ENCODE measurements at places on chromosomes 11 and 22. TPM values are rescaled to one million over a fixed set of nuclear protein-coding genes. Genes with fewer than 3 reads are reported as not detected.
A peak's percentile ranks its signal among the peaks of the same experiment; 100 is the strongest.

DNA sequence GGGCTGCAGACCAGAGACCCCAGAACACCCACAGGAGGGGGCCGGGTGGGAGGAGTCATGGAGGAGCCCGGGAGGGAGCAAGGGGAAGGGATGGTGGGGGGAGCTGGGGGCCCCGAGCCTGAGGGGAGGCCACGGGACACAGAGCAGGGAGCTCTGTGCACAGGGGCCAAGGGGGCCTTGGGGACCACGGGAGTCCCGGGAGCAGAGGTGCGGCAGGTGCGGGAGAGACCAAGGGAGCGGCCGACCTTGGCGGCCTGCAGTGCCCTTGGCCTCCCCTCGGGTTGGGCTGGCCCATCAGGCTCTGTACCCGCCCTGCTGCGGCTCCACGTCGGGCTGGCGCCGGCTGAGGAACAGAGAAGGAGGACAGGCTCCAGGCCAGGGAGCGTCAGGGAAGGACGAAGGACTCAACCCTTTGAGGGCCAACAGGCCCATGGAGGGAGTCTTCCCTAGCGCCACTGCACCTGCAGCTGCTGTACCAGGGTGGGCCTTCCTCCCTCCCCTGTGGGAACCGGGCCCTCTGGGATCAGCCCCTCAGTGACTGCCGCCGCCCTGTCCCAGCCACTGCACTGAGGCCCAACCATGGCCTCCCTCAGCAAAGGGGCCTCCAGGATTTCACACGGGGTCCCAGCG, 17.8 kb upstream of the BRSK2 start:
- H3K4me3 ChIP-seq: no peak overlapping the region
- H3K36me3 ChIP-seq: no peaks in the 10 kb centered on the region
- no peaks in the 10 kb centered on the region for H3K27me3 ChIP-seq
- no peak overlapping the region for H3K27ac ChIP-seq
- no peak for DNase-seq

DNA sequence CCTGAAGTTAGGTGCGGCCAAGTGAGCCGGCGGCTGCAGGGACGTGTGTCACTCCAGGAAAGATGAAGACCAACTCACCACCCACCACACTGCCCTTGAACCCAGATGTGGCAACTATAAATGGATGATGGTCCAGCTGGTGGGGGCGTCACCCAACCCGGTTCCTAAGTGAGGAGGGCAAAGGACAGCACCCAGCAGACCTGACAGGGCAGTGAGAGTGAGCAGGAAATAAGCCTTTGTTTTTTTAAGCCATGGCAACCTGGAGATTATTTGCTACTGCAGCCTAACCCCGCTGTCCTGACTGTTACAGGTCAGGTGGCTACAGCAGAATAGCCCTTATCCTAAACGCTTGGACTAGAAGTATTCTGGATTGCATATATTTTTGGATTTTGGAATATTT, 228.9 kb downstream of the CTTN start:
- no peak overlapping the region for H3K4me3 ChIP-seq
- no peak for DNase-seq
- no peaks in the 10 kb centered on the region for H3K36me3 ChIP-seq
- H3K4me1 ChIP-seq: no peaks in the 10 kb centered on the region
- no peaks in the 10 kb centered on the region for H3K27me3 ChIP-seq

GRCh38 chr11:8099291-8099899, 18.4 kb downstream of the TUB start:
- no peaks in the 10 kb centered on the region for H3K36me3 ChIP-seq
- DNase-seq: peak; percentile 90
- H3K27ac ChIP-seq: no peak overlapping the region
- no peak overlapping the region for H3K4me3 ChIP-seq

DNA sequence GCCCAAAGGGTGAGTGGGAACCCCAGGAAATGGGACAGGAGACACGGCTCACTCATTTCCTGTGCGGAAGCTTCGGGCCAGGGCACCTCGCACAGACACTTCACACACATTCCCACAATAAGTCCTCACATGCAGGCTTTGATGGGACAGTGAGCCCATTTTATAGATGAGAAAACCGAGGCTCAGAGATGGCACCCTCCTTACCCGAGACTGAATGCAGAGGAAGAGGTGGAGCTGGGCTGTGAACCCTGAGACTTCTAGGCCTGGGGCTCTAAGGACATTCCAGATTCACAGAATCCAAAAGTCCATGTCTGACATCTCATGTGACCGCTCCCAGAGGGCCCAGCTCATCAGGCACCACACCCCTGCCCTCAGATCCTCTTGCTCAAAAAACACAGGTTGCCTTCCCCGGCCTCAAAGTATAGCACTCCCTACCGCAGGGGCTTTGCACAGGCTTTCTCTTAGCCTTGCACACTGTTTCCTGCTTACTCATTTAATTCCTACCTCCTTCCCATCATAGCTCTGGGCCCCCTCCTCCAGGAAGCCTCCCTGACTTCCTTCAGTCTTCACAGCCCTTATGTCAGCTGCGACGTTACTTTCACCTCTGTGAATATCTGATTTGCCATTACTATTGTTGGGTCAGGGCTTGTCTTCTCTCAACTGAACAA, 57.1 kb upstream of the TCF20 start:
- no peaks in the 10 kb centered on the region for H3K4me1 ChIP-seq
- no peaks in the 10 kb centered on the region for H3K36me3 ChIP-seq
- no peak for DNase-seq
- H3K27me3 ChIP-seq: no peaks in the 10 kb centered on the region
- no peak overlapping the region for H3K4me3 ChIP-seq

GRCh38 chr11:81744336-81745116, 989.1 kb downstream of the FAM181B start:
- no peak overlapping the region for H3K4me3 ChIP-seq
- no peak for DNase-seq

GRCh38 chr11:94201004-94201465, 72.4 kb downstream of the PANX1 start:
- no peak overlapping the region for H3K4me3 ChIP-seq
- H3K4me1 ChIP-seq: no peaks in the 10 kb centered on the region
- no peaks in the 10 kb centered on the region for H3K36me3 ChIP-seq
- no peak for DNase-seq
- H3K27ac ChIP-seq: no peak overlapping the region

Gene BAIAP2L2
- 0.48 TPM for total RNA-seq

Gene GALNT18
- 37.3 TPM for total RNA-seq

Gene PAMR1
- total RNA-seq: 3.1 TPM

- no peaks in the 10 kb centered on the region for H3K27me3 ChIP-seq
- H3K27ac ChIP-seq: no peak overlapping the region
- no peak for DNase-seq
- no peaks in the 10 kb centered on the region for H3K36me3 ChIP-seq
- H3K4me1 ChIP-seq: no peaks in the 10 kb centered on the region
Observed at GRCh38 chr11:61067782-61068446, 34.4 kb upstream of the CD5 start.

DNA sequence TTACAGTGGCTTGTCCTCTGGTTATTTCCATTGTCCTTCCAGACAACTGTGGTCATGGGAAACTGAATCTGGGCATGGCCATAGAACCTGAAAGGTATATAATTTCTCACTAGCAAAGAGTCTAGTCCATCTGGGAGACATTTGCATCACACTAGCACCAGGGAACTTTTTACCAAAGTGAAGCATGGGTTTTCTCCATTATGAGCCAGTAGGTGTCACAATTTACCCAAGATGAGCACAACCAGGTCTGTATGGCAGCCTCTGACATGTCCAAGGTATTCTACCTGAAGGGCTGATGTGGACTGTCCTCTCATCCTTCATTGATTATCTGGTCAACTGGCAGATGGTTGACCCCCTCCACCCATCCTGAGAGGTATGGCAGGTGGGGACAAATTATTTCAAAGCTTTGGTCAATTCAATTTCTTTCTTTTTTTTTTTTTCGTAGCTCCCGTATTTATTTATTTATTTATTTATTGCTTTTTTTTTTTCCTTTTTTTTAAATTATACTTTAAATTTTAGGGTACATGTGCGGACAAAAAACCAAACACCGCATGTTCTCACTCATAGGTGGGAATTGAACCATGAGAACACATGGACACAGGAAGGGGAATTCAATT, 425.9 kb downstream of the TMEM135 start:
- no peaks in the 10 kb centered on the region for H3K27me3 ChIP-seq
- DNase-seq: no peak
- no peaks in the 10 kb centered on the region for H3K36me3 ChIP-seq
- no peaks in the 10 kb centered on the region for H3K4me1 ChIP-seq

Gene INS
- total RNA-seq: 2.1 TPM

- no peaks in the 10 kb centered on the region for H3K4me1 ChIP-seq
- no peak overlapping the region for H3K4me3 ChIP-seq
- H3K36me3 ChIP-seq: no peaks in the 10 kb centered on the region
- H3K27ac ChIP-seq: no peak overlapping the region
- no peak for DNase-seq
Observed at GRCh38 chr11:82494988-82495432, 238.7 kb downstream of the FAM181B start.

DNA sequence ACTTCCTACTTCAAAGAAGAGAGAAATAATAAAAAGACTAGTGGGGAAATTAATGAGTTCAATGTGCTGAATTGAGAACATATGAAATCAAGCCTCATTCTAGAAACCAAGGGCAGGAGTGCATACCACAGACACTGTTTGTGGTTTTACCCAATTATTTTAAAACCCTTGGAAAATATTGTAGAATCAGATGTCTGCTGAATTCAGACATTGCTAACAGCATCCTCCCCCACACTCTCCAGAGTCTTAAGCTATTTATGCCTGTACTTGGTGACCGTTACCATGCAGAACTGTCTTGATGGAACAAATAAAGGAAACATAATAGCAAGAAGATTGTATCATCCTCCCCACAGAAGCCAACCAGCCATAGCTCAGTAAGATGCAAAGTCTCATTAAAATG, 850.1 kb downstream of the NTM start:
- H3K36me3 ChIP-seq: no peaks in the 10 kb centered on the region
- H3K27me3 ChIP-seq: no peaks in the 10 kb centered on the region
- DNase-seq: no peak
- no peak overlapping the region for H3K4me3 ChIP-seq

DNA sequence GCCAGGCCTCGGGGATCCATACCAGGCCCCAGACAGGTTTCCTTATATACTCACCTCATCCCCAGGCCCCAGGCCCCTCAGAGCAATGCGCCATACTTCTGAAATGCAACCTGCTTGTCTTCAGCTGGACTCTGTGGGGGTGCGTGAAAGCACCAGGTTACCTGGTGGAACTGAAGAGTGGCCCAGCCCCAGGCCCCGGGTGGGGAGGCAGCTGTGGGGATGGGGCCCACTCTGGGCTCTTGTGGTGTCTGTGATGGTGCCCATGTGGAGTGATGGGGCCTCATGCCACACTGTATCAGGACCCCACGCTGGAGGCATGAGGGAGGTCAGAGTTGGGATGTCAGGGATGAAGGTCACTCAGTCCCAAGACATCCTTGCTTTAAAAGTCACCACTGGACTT, 999.0 kb downstream of the BRD1 start:
- H3K27me3 ChIP-seq: no peaks in the 10 kb centered on the region
- no peak for DNase-seq
- H3K36me3 ChIP-seq: no peaks in the 10 kb centered on the region
- no peak overlapping the region for H3K4me3 ChIP-seq
- no peak overlapping the region for H3K27ac ChIP-seq

Gene HOATZ
- total RNA-seq: not detected

Gene TPBGL
- total RNA-seq: 0.36 TPM

Gene ARHGAP42
- 15.8 TPM for total RNA-seq

GRCh38 chr11:5197536-5197935, 2.9 kb downstream of the OR51V1 start:
- no peak overlapping the region for H3K27ac ChIP-seq
- H3K4me1 ChIP-seq: no peaks in the 10 kb centered on the region
- no peak overlapping the region for H3K4me3 ChIP-seq
- DNase-seq: no peak
- H3K36me3 ChIP-seq: no peaks in the 10 kb centered on the region
- H3K27me3 ChIP-seq: no peaks in the 10 kb centered on the region

Gene OR52E8
- total RNA-seq: not detected

DNA sequence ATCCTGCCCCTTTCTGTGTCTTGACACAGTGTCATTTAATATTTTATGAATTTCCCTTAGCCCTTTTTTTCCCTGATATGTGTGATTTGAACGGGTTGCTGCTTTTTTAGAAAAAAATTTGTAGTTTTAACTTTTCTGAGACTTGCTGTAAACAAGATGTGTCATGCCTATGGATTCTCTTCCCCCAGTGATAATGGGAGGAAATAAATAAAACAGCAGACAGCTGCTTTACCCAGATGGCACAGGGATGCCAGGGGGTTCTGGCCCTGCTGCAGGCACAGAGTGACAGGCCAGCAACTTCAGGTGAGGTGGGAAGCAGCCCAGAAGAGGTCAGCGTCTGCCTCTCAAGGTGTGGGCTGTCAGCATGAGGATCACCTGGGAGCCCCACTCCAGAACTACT, 266.9 kb downstream of the KIRREL3 start:
- H3K27ac ChIP-seq: no peak overlapping the region
- no peak overlapping the region for H3K4me3 ChIP-seq
- DNase-seq: no peak
- no peaks in the 10 kb centered on the region for H3K4me1 ChIP-seq
- no peaks in the 10 kb centered on the region for H3K27me3 ChIP-seq
- H3K36me3 ChIP-seq: no peaks in the 10 kb centered on the region

- H3K36me3 ChIP-seq: no peaks in the 10 kb centered on the region
- no peak overlapping the region for H3K27ac ChIP-seq
- no peaks in the 10 kb centered on the region for H3K27me3 ChIP-seq
- no peak overlapping the region for H3K4me3 ChIP-seq
- DNase-seq: no peak
Observed at GRCh38 chr11:121524233-121524631, 71.5 kb upstream of the SORL1-AS1 start.

GRCh38 chr11:45155627-45156180, 9.3 kb downstream of the PRDM11 start:
- no peak for DNase-seq
- no peaks in the 10 kb centered on the region for H3K27me3 ChIP-seq
- H3K4me3 ChIP-seq: no peak overlapping the region
- no peak overlapping the region for H3K27ac ChIP-seq
- no peaks in the 10 kb centered on the region for H3K4me1 ChIP-seq

Gene FAM180B
- total RNA-seq: 4.8 TPM

Gene ELMOD1
- total RNA-seq: 0.32 TPM

Gene OR52A1
- not detected for total RNA-seq

Gene OR52I1
- not detected for total RNA-seq

- no peak overlapping the region for H3K27ac ChIP-seq
- no peaks in the 10 kb centered on the region for H3K36me3 ChIP-seq
- DNase-seq: no peak
- no peak overlapping the region for H3K4me3 ChIP-seq
- no peaks in the 10 kb centered on the region for H3K27me3 ChIP-seq
- H3K4me1 ChIP-seq: no peaks in the 10 kb centered on the region
Observed at GRCh38 chr22:23103199-23103954, 33.1 kb downstream of the GNAZ start.
